ENCODE measurements at places on chromosomes 6 and 20.

- no peak for DNase-seq
These were observed 12.4 kb downstream of the CD40 start for GRCh38 chr20:46130534-46130933.

GRCh38 chr6:10759312-10759839, 11.8 kb downstream of the TMEM14B start:
- DNase-seq: no peak

- DNase-seq: no peak
These were observed 39.6 kb downstream of the NDUFAF5 start for GRCh38 chr20:13824459-13824858.

- DNase-seq: no peak
These were observed 59.8 kb upstream of the MYL9 start for GRCh38 chr20:36481380-36482043.

DNA sequence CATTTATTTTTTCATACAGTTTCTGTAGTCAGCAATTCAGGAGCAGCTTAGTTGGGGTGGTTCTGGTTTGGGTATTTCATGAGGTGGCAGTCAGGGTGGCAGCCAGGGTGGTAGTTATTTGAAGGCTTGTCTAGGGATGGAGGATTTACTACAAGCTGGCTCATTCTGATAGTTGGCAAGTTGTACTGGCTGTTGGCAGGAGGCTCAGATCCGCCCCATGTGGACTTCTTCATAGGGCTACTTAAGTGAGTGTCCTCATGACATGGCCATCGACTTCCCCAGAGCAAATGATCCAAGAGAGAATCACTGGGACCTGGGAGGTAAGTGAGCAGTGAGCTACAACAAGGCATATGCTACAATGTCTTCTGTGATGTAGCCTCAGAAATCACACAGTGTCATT, 22.4 kb upstream of the CDKAL1 start:
- DNase-seq: no peak

All from vagina (tissue), 2 donors.